ENCODE measurements at places on chromosomes 4 and X. TPM values are rescaled to one million over a fixed set of nuclear protein-coding genes. Genes with fewer than 3 reads are reported as not detected.

DNA sequence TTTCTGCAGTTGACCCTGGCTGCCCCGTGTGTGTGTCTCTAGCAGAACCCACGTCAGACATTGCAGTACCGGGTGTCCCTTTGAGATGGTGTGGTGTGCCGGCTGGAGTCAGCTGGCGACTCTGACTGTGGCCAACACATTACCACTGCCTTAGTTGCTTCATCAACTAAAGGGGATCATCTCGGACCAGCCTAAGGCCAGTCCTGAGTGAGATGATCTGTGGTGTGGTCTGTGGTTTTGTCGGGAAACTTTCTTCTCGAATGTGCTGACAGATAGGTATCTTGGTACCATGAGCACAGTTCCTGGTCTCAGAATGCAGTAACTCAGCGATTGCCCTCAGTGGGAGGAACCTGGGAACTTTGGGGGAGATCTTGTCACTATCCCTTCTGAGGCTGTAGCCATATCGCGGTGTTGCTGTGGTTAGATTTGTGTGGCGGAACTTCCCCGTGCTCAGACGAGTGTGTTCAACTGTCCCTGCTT is 15.8 kb downstream of the TBC1D14 start:
- peak overlapping the region; percentile 40 for H3K4me3 ChIP-seq
- H3K27me3 ChIP-seq = no peaks in the 10 kb centered on the region
- H3K36me3 ChIP-seq = peaks cover 39% of the 10 kb centered on the region
- DNase-seq = peak; percentile 35

- H3K36me3 ChIP-seq = no peaks in the 10 kb centered on the region
Measured at GRCh38 chrX:10617186-10617998, 3.0 kb downstream of the MID1 start.

Gene TMPRSS11B
- not detected for total RNA-seq

GRCh38 chr4:174523025-174523693 is 871 bp upstream of the HPGD start:
- peak overlapping the region; percentile 77 for H3K4me3 ChIP-seq
- no peaks in the 10 kb centered on the region for H3K36me3 ChIP-seq
- peak overlapping the region; percentile 72 for H3K27ac ChIP-seq

DNA sequence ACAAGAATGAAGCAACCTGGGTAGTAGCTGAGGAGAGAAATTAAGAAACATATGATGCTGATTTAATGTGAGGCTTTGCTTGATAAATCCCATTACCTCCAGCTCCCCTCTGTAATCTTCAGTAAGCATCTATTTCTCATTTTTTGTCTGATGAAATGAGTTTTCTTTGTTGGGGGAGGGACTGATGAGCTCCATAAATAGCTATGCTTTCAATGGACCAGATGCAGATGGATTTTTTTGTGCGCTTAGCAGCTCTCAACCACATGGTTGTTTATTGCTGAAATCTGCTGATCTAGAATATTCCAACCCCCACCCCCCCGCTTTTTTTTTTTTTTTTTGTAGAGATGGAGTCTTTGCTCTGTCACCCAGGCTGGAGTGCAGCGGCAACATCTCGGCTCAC is 1082.0 kb downstream of the RAPGEF2 start:
- no peak overlapping the region for H3K27ac ChIP-seq
- H3K27me3 ChIP-seq = no peaks in the 10 kb centered on the region
- no peaks in the 10 kb centered on the region for H3K36me3 ChIP-seq

GRCh38 chrX:36986231-36986630 is 21.9 kb upstream of the FAM47C start:
- no peak for DNase-seq
- peaks cover 8% of the 10 kb centered on the region for H3K27me3 ChIP-seq
- no peaks in the 10 kb centered on the region for H3K36me3 ChIP-seq
- H3K27ac ChIP-seq = no peak overlapping the region

GRCh38 chr4:84451546-84451945 is 47.5 kb downstream of the NKX6-1 start:
- no peaks in the 10 kb centered on the region for H3K4me1 ChIP-seq
- no peak overlapping the region for H3K4me3 ChIP-seq
- no peak overlapping the region for H3K27ac ChIP-seq
- H3K27me3 ChIP-seq = peaks cover 3% of the 10 kb centered on the region

GRCh38 chr4:17589355-17589754 is 12.4 kb downstream of the LAP3 start:
- peaks cover 48% of the 10 kb centered on the region for H3K36me3 ChIP-seq
- DNase-seq = no peak
- H3K4me3 ChIP-seq = no peak overlapping the region
- H3K27me3 ChIP-seq = no peaks in the 10 kb centered on the region

- no peak for DNase-seq
- H3K36me3 ChIP-seq = no peaks in the 10 kb centered on the region
- H3K27me3 ChIP-seq = no peaks in the 10 kb centered on the region
Measured at GRCh38 chr4:127015667-127016117, 617.1 kb upstream of the INTU start.

DNA sequence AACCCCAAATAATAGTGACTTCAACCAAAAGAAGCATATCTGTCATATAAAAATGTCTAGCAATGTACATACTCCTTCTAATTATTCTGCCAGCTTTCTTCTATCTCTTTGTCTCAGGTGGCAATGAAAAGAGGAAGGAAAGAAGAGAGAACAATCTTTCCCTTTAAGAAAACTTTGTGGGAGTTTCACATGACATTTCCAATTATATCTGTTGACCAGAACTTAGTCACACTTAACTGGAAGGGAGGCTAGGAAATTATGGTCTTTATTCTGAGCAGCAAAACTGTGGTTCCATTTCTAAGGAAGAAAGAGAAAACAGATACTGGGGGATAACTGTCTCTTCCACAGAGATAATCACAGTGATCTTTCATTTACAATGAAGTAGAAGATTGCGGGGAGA is 12.9 kb upstream of the MAOA start:
- no peaks in the 10 kb centered on the region for H3K36me3 ChIP-seq
- no peaks in the 10 kb centered on the region for H3K4me1 ChIP-seq
- peaks cover 4% of the 10 kb centered on the region for H3K27me3 ChIP-seq
- no peak overlapping the region for H3K4me3 ChIP-seq
- no peak for DNase-seq
- no peak overlapping the region for H3K27ac ChIP-seq

Gene UGT2A1
- total RNA-seq = not detected

Gene CLCN5
- total RNA-seq = 1.7 TPM

DNA sequence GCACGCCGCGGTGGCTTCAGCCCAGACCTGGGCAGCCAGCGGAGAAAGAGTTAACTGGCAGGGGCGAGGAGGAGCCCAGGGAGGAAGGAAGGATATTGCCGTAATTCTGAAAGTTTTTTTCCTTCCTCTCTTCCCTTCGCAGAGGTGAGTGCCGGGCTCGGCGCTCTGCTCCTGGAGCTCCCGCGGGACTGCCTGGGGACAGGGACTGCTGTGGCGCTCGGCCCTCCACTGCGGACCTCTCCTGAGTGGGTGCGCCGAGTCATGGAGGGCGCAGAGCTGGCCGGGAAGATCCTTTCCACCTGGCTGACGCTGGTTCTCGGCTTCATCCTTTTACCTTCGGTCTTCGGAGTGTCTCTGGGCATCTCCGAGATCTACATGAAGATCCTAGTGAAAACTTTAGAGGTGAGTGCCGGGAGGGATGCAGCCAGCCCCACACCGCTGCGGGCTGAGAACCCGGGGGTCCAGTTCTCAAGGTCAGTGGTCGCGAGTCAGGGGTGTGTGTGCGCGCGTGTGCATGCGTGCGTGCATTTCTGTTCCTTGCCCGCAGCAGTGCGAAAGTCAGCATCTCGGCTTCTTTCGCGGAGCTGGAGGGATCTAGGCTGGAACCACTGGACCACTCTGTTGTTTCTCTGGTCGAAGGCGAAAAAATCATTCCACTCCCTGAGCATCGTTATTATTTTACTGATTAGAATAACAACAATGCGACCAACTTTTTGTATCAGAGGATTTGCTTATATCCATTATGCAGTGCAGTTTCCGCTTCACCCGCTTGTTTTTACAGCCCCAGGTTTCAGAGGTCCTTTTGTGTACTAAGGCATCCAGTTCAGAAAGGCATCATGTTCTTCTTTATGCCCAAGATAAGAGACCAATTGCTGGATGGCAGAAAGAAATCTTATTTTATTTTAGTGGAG is 709 bp downstream of the GPAT3 start:
- H3K27me3 ChIP-seq = peaks cover 18% of the 10 kb centered on the region
- no peak overlapping the region for H3K27ac ChIP-seq
- peaks cover 17% of the 10 kb centered on the region for H3K4me1 ChIP-seq
- peak; percentile 4 for DNase-seq
- H3K4me3 ChIP-seq = peak overlapping the region; percentile 77

- peaks cover 31% of the 10 kb centered on the region for H3K27me3 ChIP-seq
- DNase-seq = peak; percentile 72
- peaks cover 8% of the 10 kb centered on the region for H3K4me1 ChIP-seq
- H3K36me3 ChIP-seq = peaks cover 4% of the 10 kb centered on the region
- H3K4me3 ChIP-seq = peak overlapping the region; percentile 63
Measured at GRCh38 chr4:1009542-1010394, 1.7 kb upstream of the FGFRL1 start.

GRCh38 chr4:48739560-48740019 is 40.5 kb downstream of the FRYL start:
- no peaks in the 10 kb centered on the region for H3K27me3 ChIP-seq
- no peak overlapping the region for H3K4me3 ChIP-seq
- H3K36me3 ChIP-seq = peaks cover 17% of the 10 kb centered on the region
- H3K27ac ChIP-seq = no peak overlapping the region
- peaks cover 64% of the 10 kb centered on the region for H3K4me1 ChIP-seq
- DNase-seq = no peak

Gene ANXA3
- total RNA-seq = 0.90 TPM

Gene SYNPO2
- 0.18 TPM for total RNA-seq

- H3K27me3 ChIP-seq = no peaks in the 10 kb centered on the region
- no peak for DNase-seq
- H3K27ac ChIP-seq = no peak overlapping the region
- no peak overlapping the region for H3K4me3 ChIP-seq
- H3K4me1 ChIP-seq = no peaks in the 10 kb centered on the region
Measured at GRCh38 chrX:37701588-37701987, 16.0 kb downstream of the XK start.

GRCh38 chr4:105461621-105462382 is 12.1 kb downstream of the PPA2 start:
- no peaks in the 10 kb centered on the region for H3K27me3 ChIP-seq
- H3K27ac ChIP-seq = no peak overlapping the region
- H3K4me3 ChIP-seq = no peak overlapping the region
- peaks cover 56% of the 10 kb centered on the region for H3K36me3 ChIP-seq

DNA sequence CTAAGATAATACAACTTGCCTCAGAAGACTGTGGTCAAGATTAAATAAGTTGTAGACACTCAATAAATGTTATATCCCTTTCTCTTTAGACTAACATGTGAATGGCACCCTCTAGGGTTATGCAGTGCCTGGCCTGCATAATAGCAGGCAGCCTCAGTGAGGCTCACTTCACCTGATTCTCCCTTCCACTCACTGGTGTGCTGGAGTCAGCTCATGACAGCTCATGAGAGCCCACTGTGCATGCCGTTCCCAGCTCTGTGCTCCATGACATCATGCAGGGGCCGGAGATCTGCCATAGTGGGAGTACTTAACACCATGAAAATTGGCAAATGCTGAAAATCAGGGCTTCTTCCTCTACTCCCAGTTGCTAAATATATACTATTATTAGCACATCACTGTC is 64.5 kb downstream of the TEC start:
- H3K27ac ChIP-seq = no peak overlapping the region
- H3K27me3 ChIP-seq = no peaks in the 10 kb centered on the region
- H3K4me1 ChIP-seq = no peaks in the 10 kb centered on the region
- no peaks in the 10 kb centered on the region for H3K36me3 ChIP-seq
- no peak for DNase-seq
- H3K4me3 ChIP-seq = no peak overlapping the region
